Mesenchymal stem cell (in vitro differentiated cells and primary cell): ENCODE measurements at places on chromosomes 5 and 9.
A peak's percentile ranks its signal among the peaks of the same experiment; 100 is the strongest.

DNA sequence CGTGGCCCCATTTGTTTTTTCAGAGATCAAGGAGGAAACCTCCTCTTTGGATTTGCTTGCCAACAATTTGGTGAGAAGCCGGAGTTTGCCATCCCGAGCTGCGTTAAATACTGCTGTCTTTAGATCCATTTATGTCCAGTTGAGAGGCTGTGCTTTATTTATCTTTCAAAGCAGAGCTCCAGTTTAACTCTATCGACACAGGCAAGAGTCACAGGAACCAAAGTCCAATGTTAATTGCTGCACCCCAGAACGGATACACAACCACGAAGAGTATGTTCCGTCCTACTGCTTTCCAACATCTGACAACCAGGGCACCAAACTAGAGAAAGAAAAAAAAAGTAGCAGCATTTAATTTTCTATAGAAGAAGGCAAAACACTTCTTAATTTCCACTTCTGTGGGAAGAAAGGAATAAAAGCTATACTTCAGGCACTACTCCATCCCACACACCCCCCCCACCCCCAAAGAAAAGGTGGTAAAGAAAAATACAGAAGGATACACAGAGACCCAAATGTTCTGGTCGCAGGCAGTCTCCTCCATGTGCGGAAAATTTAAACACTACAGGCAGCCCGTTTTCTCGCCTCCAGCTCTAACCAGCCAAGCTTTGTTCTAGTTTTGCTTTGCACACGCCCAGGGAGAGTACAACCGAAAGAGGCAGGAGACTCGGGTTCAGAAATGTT, 1.1 kb downstream of the FEM1C start:
- H3K27me3 ChIP-seq, result no peaks in the 10 kb centered on the region
- DNase-seq, result peak; percentile 76
- H3K4me1 ChIP-seq, result no peaks in the 10 kb centered on the region
- H3K4me3 ChIP-seq, result peak overlapping the region; percentile 94

- no peaks in the 10 kb centered on the region for H3K4me1 ChIP-seq
- no peaks in the 10 kb centered on the region for H3K27me3 ChIP-seq
- no peak overlapping the region for H3K4me3 ChIP-seq
- DNase-seq, result no peak
Measured at GRCh38 chr9:74122661-74123060, 374.5 kb upstream of the RORB start.

GRCh38 chr9:134959971-134960310, 42.2 kb upstream of the FCN1 start:
- H3K4me1 ChIP-seq, result no peaks in the 10 kb centered on the region
- no peak overlapping the region for H3K27ac ChIP-seq
- H3K36me3 ChIP-seq, result no peaks in the 10 kb centered on the region
- DNase-seq, result no peak

GRCh38 chr9:109715344-109715743, 64.7 kb upstream of the PALM2AKAP2 start:
- H3K4me1 ChIP-seq, result no peaks in the 10 kb centered on the region
- H3K4me3 ChIP-seq, result no peak overlapping the region
- peaks cover 36% of the 10 kb centered on the region for H3K27me3 ChIP-seq
- no peak for DNase-seq

- H3K27ac ChIP-seq, result peak overlapping the region; percentile 24
- H3K36me3 ChIP-seq, result peaks cover 13% of the 10 kb centered on the region
- H3K27me3 ChIP-seq, result no peaks in the 10 kb centered on the region
- peaks cover 12% of the 10 kb centered on the region for H3K4me1 ChIP-seq
- DNase-seq, result peak; percentile 54
Measured at GRCh38 chr9:113154471-113154870, 3.7 kb downstream of the SLC31A2 start.

DNA sequence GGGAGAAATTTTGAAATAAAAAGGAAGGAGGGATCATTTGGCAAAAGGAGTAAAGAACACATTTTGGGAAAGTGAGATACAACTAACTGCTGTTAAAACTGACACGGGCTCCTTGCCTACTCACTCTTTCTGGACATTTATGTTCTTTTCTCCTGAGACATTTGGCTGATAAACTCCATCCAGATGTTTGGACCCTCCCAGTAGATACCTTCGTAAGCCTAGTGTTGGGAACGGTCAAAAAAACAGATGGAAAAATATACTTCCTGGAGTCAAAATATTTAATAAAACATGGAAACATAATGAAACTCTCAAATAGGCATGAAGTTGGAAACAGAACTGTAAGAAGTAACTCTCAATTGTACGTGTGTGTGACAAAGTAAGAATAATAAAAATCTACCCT, 360.1 kb upstream of the RIOK2 start:
- H3K36me3 ChIP-seq, result no peaks in the 10 kb centered on the region
- H3K27me3 ChIP-seq, result no peaks in the 10 kb centered on the region
- H3K4me3 ChIP-seq, result no peak overlapping the region
- no peak for DNase-seq
- H3K27ac ChIP-seq, result no peak overlapping the region

DNA sequence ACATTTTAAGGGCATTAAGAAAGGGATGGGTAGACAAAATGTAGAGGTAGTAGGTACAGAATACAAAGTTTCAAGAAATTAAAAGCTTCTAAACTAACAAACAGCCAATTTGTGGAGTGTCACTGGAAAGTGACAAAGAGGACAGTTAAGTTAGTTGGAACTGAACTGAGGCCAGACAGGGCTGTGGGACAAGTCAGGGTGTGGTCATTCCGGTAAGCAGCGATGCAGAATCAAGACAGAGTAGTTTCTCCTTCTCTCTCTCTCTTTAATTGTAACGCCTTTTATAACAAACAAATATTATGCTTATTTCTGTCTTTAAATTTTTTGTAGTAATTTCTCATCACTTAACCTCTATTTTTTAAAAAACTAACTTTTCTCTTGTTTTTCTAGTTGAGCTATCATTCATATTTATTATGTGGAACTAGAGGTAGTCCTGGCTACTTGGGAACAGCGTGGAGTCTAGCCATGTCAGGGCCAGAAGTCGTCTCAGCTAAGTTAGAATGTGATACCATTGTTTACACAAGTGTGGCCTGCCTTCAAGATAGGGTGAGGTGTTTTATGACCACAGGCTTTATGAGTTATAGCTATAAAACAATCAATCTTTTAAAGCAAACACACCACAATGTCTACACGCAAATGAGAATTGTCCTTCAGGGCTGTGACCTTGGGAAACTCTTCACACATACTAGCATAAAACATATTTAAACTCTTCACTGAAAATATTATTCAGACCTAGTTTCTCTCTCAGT, 115.3 kb upstream of the CDKN2B start:
- peak; percentile 51 for DNase-seq
- H3K27me3 ChIP-seq, result no peaks in the 10 kb centered on the region
- peaks cover 1% of the 10 kb centered on the region for H3K4me1 ChIP-seq

- H3K36me3 ChIP-seq, result peaks cover 59% of the 10 kb centered on the region
- no peak overlapping the region for H3K4me3 ChIP-seq
- no peak overlapping the region for H3K27ac ChIP-seq
- no peaks in the 10 kb centered on the region for H3K27me3 ChIP-seq
Measured at GRCh38 chr9:110241858-110242321, 14.4 kb downstream of the TXN start.

- no peaks in the 10 kb centered on the region for H3K4me1 ChIP-seq
- no peak overlapping the region for H3K4me3 ChIP-seq
- H3K27ac ChIP-seq, result no peak overlapping the region
- no peaks in the 10 kb centered on the region for H3K27me3 ChIP-seq
Measured at GRCh38 chr9:103410059-103410458, 414.9 kb downstream of the CYLC2 start.

GRCh38 chr5:82169892-82170291, 108.3 kb downstream of the RPS23 start:
- no peak overlapping the region for H3K4me3 ChIP-seq
- DNase-seq, result no peak
- peaks cover 2% of the 10 kb centered on the region for H3K4me1 ChIP-seq
- H3K27ac ChIP-seq, result no peak overlapping the region

- H3K27ac ChIP-seq, result no peak overlapping the region
- no peak for DNase-seq
- no peak overlapping the region for H3K4me3 ChIP-seq
- H3K27me3 ChIP-seq, result no peaks in the 10 kb centered on the region
- no peaks in the 10 kb centered on the region for H3K4me1 ChIP-seq
- H3K36me3 ChIP-seq, result no peaks in the 10 kb centered on the region
Measured at GRCh38 chr9:17315341-17315740, 180.5 kb downstream of the CNTLN start.

- H3K36me3 ChIP-seq, result no peaks in the 10 kb centered on the region
- DNase-seq, result no peak
- no peaks in the 10 kb centered on the region for H3K27me3 ChIP-seq
- no peak overlapping the region for H3K4me3 ChIP-seq
Measured at GRCh38 chr9:1100945-1101344, 50.8 kb downstream of the DMRT2 start.

DNA sequence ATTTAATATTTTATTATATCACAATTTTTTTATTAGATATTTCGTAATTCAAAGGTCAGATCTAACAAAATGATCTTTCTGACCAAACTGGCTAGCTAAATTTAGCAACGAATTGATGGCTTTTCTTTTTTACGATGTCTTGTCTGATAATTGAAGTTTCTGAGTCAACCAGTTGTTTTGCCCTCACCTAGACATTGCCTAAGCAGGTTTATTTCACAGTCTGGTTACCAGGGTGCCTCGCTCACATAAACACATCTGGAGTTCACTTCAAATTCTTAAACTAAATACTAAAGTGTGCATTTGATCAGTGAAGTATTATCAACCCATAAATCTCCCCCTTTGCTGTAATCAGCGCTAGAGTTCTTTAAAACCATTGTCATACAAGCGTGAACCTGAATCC, 448.3 kb downstream of the TLE4 start:
- no peaks in the 10 kb centered on the region for H3K36me3 ChIP-seq
- no peak overlapping the region for H3K4me3 ChIP-seq
- no peak overlapping the region for H3K27ac ChIP-seq

DNA sequence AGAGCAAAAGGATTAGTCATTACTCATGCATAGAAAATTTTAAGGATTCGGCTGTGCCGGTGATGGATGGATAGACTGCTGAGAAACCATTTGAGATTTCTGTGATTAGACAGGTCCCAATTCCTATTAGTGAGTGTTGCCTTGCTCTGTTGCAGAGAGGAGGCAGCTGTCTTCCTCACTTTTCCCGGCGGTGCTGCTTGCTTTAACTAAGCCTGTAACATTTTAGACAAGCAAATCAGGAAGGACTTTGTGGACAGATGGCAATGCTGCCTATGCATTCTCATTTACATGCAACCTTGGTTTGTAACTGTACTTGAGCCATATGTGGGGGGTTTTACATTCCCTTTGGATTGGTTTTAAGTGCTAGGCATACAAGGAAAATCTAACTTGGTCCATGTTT, 1176.3 kb downstream of the CDH18 start:
- H3K27me3 ChIP-seq, result no peaks in the 10 kb centered on the region
- no peaks in the 10 kb centered on the region for H3K4me1 ChIP-seq

DNA sequence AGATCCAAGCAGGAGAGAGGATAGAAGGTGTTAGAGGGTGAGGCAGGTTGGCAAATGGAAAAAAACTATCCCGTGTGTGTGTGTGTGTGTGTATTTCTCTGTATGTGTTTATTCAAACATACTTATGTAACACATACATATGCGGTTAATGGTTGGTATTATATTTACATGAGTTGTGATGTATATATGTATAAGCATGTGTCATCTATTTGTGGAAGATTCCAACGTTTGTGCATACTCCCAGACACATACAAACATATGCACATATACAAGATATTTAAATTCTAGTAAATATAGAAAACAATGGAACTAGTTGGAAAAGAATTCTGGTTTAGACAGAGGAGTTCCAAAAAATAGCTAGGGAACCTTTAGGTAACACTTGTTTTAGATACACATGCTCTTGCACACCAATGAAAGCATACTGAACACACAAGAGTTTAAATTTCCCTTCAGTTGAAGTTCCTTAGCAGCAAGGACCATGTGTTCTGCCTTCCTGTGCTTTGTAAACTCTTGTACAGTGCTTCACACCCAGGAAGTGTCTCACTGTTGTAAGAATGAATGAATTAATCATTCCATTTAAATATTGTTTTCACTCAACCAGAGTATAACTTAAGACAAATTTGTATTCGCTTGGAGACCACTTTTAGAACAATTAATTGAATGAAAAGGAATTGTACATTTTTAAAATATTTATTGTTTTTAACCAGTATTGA, 257.8 kb downstream of the FER start:
- H3K4me1 ChIP-seq, result no peaks in the 10 kb centered on the region
- H3K36me3 ChIP-seq, result no peaks in the 10 kb centered on the region
- DNase-seq, result no peak
- no peak overlapping the region for H3K4me3 ChIP-seq
- no peaks in the 10 kb centered on the region for H3K27me3 ChIP-seq

DNA sequence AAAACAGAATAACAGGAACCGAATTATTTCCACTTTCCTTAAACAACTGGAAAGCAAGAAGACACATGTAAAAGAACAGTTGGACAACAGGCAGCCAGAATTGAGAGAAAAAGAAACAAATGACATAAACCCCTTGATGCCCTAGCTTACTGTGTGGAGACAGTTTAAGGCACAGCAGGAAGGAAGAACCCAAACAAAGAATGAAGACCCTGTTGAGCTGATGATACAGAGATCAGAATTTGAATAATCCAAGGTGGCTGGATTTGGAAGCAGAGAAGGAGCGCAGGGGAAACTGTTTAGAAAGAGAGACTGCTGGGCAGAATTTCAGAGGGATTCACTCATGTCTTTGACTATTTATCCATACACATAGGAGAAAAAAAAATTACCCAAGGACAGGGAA, 316.3 kb upstream of the POU5F2 start:
- no peaks in the 10 kb centered on the region for H3K4me1 ChIP-seq
- no peaks in the 10 kb centered on the region for H3K27me3 ChIP-seq
- no peak for DNase-seq
- H3K36me3 ChIP-seq, result no peaks in the 10 kb centered on the region
- H3K27ac ChIP-seq, result no peak overlapping the region

DNA sequence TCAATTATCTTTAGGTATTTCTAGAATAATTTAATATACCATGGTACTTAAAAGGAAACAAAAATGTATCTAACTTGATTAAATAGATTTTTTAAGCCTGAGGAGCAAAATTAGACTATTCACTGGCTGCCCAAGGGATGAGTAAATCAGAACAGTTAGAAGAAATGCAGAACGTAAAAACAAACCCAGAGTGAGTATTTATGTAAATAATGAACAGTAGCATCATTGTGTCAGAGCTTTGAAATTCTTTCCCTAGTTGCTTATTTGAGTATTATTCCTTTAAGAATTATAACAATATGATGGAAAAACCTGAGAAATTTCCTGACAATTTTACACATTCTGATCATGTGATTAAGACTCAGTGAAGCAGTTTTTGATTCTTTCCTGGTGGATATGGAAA, 200.9 kb downstream of the GDNF start:
- no peak overlapping the region for H3K4me3 ChIP-seq
- H3K27me3 ChIP-seq, result no peaks in the 10 kb centered on the region
- peak; percentile 17 for DNase-seq
- H3K36me3 ChIP-seq, result no peaks in the 10 kb centered on the region
- no peak overlapping the region for H3K27ac ChIP-seq

DNA sequence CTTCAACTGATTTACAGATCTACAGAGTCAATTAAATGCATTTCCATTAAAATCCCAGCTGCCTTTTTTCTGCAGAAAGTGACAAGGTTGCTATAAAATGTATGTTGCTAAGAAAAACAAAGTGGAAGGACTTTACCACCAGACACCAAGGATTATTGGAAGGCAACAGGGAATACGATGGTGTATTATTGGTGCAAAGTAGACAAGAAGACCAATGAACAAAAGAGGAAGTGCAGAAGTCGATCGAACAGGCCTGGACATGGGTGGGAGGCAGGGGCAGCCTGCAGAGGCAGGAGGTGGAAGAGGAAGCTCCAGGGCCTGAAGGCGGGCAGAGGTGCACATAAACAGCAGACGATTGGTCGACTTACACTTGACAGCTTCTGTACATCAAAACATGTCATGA, 10.6 kb upstream of the SLC6A19 start:
- no peaks in the 10 kb centered on the region for H3K36me3 ChIP-seq
- H3K4me1 ChIP-seq, result no peaks in the 10 kb centered on the region
- no peak overlapping the region for H3K27ac ChIP-seq
- peaks cover 68% of the 10 kb centered on the region for H3K27me3 ChIP-seq
